NCI-H187 (cell line): ENCODE measurements at places on chromosomes 1 and 21.

DNA sequence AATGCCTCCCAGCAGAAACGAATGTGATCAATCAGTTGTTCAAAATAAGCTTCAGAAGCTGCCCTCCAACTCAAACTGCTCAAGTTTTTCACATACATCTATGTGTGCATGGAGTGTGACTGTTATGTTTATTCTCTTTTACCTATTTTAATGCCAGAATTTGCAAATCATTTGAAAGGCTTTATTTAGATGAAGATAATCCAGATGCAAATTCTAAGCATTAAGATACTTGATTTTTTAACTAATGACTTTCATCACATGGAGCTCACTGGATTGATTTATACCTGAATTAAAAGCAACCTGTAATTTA is 69.5 kb downstream of the PLD5 start:
- no peak for DNase-seq

DNA sequence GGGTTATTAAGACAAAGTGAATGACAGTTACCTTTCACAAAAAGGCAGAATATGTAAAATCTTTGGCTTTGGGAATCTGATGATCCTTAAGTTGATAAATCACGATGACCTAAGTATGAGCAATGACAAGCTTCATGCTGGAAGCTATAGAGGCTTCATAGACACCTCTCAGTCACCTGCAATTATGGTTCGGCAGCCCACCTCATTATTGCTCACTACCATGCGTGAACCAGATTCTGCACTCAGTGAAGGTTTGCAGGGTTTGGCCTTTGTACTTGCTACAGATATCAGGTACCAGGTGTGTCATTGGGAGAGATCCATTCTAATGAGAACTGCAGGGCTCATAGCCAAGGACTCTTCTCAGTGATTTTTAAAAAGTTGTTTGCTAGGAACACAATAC is 163.5 kb downstream of the KCTD3 start:
- DNase-seq, result no peak

DNA sequence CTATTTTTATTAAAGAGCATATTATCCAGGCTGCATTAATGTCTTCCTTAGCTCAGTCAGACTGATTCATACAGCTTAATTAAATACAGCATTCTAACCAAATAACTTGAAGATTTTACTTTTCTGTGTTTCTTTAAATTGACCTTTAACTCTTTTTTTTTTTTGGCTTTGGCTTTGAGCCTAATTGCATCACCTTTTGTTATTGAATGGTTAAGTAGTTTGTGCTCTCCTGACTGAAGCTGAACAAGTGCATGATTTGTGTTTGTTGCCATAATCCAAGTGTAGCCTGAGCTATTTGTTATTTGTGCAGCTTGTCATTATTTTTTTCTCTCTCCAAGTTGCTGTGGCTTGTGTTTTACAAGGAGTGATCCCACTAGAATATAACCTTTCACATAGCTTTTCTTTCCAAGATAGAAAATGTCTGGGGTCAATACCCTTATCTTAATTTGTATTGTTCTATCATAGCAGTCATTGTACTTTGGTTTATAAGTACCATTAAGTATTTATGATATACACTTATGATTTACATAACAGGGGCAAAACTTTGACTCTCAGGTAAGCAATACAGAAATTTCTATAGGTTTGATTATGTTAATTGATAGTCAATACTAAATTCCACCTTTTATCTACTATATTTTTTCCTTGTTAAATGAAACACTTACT is 31.6 kb downstream of the CDC14A start:
- no peak for DNase-seq

GRCh38 chr1:246308533-246309075 is 198.5 kb downstream of the SMYD3 start:
- no peak for DNase-seq

DNA sequence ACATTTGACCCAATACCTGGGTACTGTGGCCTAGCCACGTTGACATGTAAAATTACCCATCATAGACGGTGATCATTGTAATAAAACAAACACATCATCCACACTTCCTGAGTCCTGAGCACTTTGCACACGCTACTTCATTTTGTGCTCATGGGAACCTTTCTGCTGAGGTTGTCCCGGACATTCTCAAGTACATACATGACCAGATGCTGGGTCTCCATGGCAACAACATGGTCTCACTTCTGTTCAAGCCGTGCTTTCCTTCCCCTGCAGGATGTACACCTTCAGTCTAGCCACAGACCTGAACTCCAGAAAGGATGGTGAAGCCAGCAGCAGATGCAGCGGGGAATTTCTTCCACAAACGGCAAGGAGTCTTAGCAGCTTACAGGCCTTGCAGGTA is 22.7 kb downstream of the UBASH3A start:
- DNase-seq, result no peak

- DNase-seq, result no peak
Measured at GRCh38 chr1:191174298-191174697, 696.6 kb upstream of the BRINP3 start.

GRCh38 chr1:63042278-63042677 is 258.3 kb downstream of the ATG4C start:
- DNase-seq, result no peak

GRCh38 chr1:48644905-48645605 is 131.6 kb downstream of the BEND5 start:
- peak; percentile 39 for DNase-seq

DNA sequence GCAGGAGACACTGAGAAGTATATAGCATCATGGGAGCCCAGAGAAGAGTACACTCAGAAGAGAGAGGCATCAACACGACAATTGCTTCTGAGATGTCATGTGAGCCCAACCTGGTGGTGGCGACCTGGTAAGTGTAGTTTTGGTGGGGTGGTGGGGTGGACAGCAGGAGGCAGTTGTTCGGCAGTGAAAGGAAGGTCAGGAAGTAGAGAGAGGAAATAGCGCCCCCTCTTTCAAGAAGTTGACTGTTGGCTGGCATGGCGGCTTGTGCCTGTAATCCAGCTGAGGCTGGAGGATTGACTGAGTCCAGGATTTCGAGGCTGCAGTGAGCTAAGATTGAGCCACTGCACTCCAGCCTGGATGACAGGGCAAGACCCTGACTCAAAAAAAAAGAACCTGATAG is 12.6 kb downstream of the RSPO1 start:
- DNase-seq, result no peak

DNA sequence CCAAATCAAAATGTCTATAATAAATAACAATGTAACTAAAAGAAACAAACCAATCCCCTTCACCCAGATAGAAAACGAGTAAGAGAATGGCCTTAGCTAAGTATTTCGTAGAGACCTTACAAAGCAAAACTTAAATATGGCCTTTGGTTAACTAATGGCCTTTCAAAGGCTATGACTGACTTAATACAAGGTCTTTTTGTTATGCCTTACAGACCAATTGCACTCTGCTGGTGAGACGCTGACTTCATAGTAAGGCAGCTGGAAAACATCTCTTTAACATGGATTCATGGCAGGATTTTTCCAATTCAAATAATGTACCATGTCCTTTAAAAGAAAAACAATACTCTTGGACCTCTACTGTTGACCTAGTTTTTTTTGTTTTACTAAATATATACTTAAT is 15.8 kb upstream of the TBCE start:
- DNase-seq, result no peak

DNA sequence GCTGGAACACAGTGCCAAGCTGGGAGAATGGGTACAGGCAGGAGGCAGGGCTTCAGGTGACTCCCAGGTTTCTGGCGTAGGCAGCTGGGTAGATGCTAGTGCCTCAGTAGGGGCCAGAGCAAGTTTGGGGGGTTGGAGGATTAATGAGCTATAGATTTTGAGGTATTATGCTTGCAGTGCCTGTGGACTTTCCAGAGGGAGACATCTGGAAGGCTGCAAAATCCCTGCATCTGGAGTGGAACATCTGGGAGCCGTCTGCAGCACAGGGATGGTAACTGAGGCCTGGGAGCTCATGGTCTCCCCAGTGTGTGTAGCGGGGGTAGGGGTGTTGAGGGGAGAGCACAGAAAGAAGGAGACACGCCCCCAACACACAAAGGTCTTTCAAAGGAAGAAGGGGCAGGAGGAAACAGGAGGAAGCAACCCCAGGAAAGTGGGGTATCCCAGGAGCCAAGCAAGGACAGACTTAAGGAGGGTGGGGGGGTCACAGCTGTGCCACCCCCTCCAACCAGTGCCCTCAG is 2.2 kb upstream of the PDZK1IP1 start:
- DNase-seq, result no peak

DNA sequence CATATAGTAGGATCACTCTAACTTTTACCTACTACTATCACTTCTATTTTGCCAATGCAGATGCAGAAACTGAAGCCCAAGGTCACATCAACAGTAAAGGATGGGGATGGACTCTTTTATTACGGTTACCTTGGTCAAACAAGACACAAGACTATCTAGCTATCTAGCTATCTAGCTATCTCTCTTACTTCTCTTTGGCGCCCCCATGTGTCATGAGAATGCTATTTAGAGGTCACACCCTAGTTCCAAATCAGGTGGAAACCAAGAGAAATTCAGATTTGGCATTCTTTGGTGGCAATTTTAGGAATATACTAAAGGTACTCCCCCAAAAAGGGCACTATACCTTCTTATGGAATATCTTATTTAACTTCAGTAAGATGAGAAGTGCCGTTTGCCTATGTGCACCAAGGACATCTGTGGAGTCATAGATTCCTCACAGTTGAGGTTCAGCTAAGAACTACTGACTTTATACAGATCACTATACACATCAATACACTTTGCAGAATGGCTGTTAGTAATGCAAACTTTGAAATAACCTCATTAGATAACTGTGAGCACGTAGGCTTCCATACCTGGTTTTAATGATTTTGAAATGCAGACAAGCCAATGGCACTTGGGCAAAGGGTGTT is 6.7 kb downstream of the ZNF648 start:
- DNase-seq, result peak; percentile 60
